Activated CD4-positive, alpha-beta memory T cell treated with anti-CD3 and anti-CD28 coated beads for 36 hours (primary cell): ENCODE measurements at places on chromosomes 13 and 19.

- no peak overlapping the region for H3K27ac ChIP-seq
- H3K4me3 ChIP-seq: no peak overlapping the region
- H3K27me3 ChIP-seq: no peaks in the 10 kb centered on the region
- no peaks in the 10 kb centered on the region for H3K4me1 ChIP-seq
- no peak for DNase-seq
These were observed 322.1 kb downstream of the ENOX1 start for GRCh38 chr13:43464578-43465264.

- H3K4me3 ChIP-seq: peak within 1 kb of the TSS; percentile 94
- peaks cover 43% of the 10 kb centered on the region for H3K4me1 ChIP-seq
- peaks cover 13% of the 10 kb centered on the region for H3K36me3 ChIP-seq
- peak within 1 kb of the TSS; percentile 81 for H3K27ac ChIP-seq
- H3K27me3 ChIP-seq: no peaks in the 10 kb centered on the region
These were observed at the start of gene PBX4 for GRCh38 chr19:19618219-19619051. PBX4 (minus strand) TSS chr19:19618687; CDS start chr19:19618629, 58 bp downstream.

GRCh38 chr13:85108356-85108755, 690.9 kb downstream of the SLITRK6 start:
- H3K4me3 ChIP-seq: no peak overlapping the region
- DNase-seq: no peak
- no peak overlapping the region for H3K27ac ChIP-seq
- H3K4me1 ChIP-seq: no peaks in the 10 kb centered on the region

- H3K4me3 ChIP-seq: no peak overlapping the region
- H3K4me1 ChIP-seq: peaks cover 21% of the 10 kb centered on the region
- no peak overlapping the region for H3K27ac ChIP-seq
These were observed 15.7 kb upstream of the TCF3 start for GRCh38 chr19:1668048-1668485.

- no peak overlapping the region for H3K4me3 ChIP-seq
- H3K4me1 ChIP-seq: no peaks in the 10 kb centered on the region
- H3K27ac ChIP-seq: no peak overlapping the region
- DNase-seq: no peak
These were observed 154.7 kb downstream of the URI1 start for GRCh38 chr19:30096596-30097370.

GRCh38 chr19:287381-287871, 3.8 kb downstream of the PLPP2 start:
- H3K27ac ChIP-seq: no peak overlapping the region
- H3K36me3 ChIP-seq: no peaks in the 10 kb centered on the region
- peaks cover 29% of the 10 kb centered on the region for H3K27me3 ChIP-seq
- H3K4me3 ChIP-seq: no peak overlapping the region
- DNase-seq: no peak

- no peak overlapping the region for H3K4me3 ChIP-seq
- H3K36me3 ChIP-seq: no peaks in the 10 kb centered on the region
- DNase-seq: no peak
- no peaks in the 10 kb centered on the region for H3K4me1 ChIP-seq
These were observed 9.6 kb upstream of the FGF9 start for GRCh38 chr13:21661097-21661909.

DNA sequence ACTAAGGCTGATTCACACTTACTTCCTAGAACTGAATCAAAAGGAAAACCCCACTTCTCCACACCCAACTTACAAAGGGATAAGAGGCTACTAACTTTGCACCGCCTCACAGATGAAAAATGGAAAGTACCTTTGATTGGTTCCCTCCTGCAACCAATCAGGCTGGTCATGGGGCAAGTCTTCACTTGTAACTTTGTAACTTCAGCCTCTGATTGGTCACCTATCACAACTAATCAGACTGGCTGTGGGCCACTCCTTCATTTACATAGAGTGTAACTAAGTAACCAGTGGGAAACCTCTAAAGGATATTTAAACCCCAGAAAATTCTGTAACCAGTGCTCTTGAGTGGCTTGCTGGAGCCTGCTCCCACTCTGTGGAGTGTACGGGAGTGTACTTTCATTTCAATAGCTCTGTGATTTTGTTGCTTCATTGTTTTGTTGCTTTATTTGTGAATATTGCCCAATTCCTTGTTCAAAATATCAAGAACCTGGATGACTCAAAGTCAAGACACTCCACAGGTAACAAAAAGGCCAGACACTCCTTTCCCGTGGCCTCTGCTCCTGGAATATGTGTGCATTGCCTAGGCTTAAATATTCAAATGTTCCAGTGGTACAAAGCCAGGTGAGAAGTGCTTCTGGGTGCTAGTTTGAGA, 50.5 kb downstream of the RFC3 start:
- no peaks in the 10 kb centered on the region for H3K4me1 ChIP-seq
- no peak overlapping the region for H3K4me3 ChIP-seq
- no peaks in the 10 kb centered on the region for H3K27me3 ChIP-seq

GRCh38 chr19:49333811-49334288, 1.4 kb upstream of the CD37 start:
- H3K27me3 ChIP-seq: no peaks in the 10 kb centered on the region
- DNase-seq: peak; percentile 84
- H3K27ac ChIP-seq: peak overlapping the region; percentile 99

DNA sequence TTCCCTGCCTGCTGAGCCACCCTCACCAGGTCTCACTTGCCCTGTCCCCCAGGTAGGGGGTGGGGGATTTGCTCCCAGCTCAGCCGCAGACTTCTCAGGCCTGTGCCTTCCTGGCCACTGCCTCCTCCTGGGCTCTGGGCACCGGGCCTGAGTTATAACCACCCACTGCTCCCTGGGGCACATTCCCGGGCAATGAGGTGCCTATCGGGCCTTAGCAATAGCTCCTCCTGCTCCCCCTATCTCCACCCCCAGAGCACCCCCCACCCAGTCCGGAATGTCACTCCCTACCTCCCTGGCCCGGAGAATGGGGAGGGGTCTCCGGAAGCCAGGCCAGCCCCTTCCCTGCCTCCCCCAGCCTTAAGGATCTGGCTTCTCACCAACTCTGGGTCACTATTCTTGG, at the start of gene KLK5:
Gene KLK5 (minus strand): TSS at position 129 of the 400 bp plus-strand sequence. CDS start 381 bp downstream, outside the sequence.
- H3K4me3 ChIP-seq: no peak within 1 kb of the TSS
- no peak for DNase-seq
- no peaks in the 10 kb centered on the region for H3K4me1 ChIP-seq

DNA sequence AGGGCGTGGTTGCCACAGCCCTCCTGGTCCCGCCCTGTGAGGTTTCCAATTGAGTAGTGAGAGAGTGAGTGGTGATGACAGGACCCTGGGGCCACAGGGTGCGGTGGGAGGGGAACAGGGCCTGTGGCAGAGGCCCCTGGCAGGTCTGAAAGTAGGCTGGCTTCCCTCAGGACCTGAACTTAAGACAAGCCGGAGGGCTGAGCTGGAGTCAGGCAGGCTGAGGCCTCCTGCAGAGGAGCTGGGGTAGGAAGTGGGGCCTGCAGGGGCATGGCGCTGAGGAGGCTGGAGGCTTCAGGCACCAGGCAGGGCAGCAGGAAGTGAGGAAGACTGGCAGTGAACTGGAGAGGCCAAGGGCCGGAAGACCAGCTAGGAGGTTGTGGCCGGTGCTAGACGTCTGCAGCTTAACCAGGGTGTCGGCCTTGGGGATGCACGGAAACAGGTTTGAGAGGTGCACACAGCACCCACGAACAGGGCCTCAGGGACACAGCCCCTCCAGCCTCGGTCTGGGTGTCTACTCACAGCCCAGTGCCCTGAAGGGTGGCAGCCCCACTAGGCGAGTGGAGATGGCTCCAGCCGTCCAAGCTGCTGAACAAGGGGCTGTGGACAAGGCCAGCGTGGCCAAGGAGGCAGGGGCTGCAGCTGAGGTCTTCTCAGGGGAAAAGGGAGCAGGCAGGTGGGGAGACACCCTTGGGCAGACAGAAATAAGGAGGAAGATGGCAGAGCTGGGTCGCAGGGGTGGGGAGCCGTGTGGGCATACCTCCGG, 17.8 kb downstream of the POP4 start:
- peak overlapping the region; percentile 82 for H3K27ac ChIP-seq
- H3K36me3 ChIP-seq: no peaks in the 10 kb centered on the region
- no peaks in the 10 kb centered on the region for H3K27me3 ChIP-seq
- peak; percentile 84 for DNase-seq
- H3K4me3 ChIP-seq: peak overlapping the region; percentile 79

DNA sequence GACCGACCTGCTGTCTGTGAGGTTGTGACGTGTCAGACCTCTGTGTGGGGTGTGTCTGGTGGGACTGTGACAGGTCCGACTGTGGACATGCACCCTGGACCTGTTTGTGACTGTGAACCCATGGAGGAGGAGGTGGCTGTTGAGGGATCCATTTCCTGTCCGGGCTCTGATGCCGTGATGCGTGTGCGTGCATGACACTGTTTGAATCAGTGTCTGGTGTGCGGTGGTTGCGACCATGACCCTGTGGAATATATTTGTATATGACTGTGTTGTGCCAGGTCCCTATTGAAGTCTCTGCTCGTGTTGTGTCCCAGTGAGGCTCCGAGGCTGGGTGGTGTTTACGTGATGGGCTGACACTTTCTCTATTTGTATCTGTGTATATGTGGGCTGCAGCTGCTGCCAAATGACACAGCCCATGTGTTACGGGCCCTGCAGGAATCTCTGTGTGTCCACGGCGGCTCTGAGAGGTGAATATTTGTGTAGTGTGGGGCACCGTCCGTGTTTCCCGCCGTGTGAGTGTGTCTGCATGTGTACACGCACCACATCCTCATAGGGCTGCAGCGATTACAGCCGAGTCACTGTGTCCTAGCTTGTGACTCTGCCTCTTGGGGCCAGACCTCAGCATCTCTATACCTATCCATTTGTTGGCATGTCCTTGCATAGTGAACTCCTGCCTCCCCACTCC, 18.3 kb downstream of the CCDC97 start:
- peak overlapping the region; percentile 96 for H3K27ac ChIP-seq
- peak overlapping the region; percentile 80 for H3K4me3 ChIP-seq
- peaks cover 58% of the 10 kb centered on the region for H3K4me1 ChIP-seq

- no peaks in the 10 kb centered on the region for H3K27me3 ChIP-seq
- H3K4me3 ChIP-seq: no peak overlapping the region
- DNase-seq: no peak
- no peak overlapping the region for H3K27ac ChIP-seq
- H3K36me3 ChIP-seq: peaks cover 12% of the 10 kb centered on the region
These were observed 173.1 kb downstream of the ABCC4 start for GRCh38 chr13:95128045-95128643.

- no peak overlapping the region for H3K4me3 ChIP-seq
- no peak for DNase-seq
- peaks cover 5% of the 10 kb centered on the region for H3K36me3 ChIP-seq
- H3K27me3 ChIP-seq: no peaks in the 10 kb centered on the region
These were observed 25.9 kb downstream of the ZNF791 start for GRCh38 chr19:12636631-12637030.

GRCh38 chr13:32079587-32079986, 48.0 kb downstream of the FRY start:
- H3K36me3 ChIP-seq: peaks cover 2% of the 10 kb centered on the region
- H3K4me1 ChIP-seq: no peaks in the 10 kb centered on the region
- no peak for DNase-seq
- no peak overlapping the region for H3K27ac ChIP-seq

DNA sequence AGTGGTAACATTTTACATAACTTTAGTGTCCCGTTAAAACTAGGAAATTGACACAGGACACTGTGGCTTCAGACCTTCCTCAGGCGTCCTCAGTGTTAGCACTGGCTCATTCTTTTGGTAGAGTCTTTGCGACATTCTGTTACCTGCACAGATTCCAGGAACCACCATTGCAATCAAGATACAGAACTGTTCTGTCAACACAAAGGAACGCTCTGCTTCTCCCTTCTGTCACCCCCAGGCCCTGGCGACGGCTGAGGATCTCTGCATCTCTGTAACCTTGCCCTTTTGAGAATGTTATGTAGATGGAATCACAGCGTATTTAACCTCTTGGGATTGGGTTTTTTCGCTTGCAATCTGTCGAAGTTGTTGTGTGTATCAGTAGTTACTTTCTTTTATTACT, 22.6 kb downstream of the KDM4B start:
- peaks cover 11% of the 10 kb centered on the region for H3K4me1 ChIP-seq
- no peak overlapping the region for H3K4me3 ChIP-seq
- no peak for DNase-seq
- H3K36me3 ChIP-seq: peaks cover 12% of the 10 kb centered on the region
- H3K27ac ChIP-seq: no peak overlapping the region
- no peaks in the 10 kb centered on the region for H3K27me3 ChIP-seq

DNA sequence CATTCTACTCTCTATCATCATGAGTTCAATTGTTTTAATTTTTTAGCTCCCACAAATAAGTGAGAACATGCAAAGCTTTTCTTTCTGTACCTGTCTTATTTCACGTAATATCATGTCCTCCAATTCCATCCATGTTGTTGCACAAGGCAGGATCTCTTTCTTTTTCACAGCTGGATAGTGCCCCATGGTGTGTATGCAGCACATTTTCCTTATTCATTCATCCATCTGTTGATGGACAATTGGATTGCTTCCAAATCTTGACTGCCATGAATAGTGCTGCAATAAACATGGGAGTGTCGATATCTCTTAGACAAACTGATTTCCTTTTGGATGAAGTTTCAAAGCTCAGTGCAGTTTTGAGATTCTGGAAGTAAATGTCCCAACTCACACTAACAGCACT, 326.9 kb downstream of the FGF9 start:
- no peak for DNase-seq
- H3K27ac ChIP-seq: no peak overlapping the region
- no peak overlapping the region for H3K4me3 ChIP-seq
- no peaks in the 10 kb centered on the region for H3K36me3 ChIP-seq

- H3K36me3 ChIP-seq: peaks cover 6% of the 10 kb centered on the region
- peaks cover 49% of the 10 kb centered on the region for H3K4me1 ChIP-seq
- H3K4me3 ChIP-seq: peak overlapping the region; percentile 75
These were observed 30.0 kb downstream of the VAV1 start for GRCh38 chr19:6802336-6803035.

DNA sequence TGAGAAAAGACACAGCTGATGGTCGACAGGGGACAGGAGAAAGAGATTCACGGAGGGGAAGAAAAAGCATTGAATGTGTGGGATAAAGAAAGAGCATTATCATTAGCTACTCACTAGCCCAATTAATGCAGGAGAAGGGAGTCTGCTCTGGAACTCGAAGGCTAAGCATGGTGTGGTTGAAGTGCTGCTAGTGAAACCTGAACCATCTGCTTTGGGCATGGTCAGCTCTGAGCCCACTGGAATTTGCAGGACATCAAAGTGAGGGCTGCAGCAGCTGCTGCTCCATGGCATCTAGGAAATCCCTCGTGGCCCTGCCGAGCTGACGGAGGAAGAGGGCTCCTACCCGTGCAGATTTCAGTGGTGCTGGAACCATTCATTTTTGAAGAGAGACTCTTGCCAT, 320.3 kb downstream of the ATP8A2 start:
- H3K4me1 ChIP-seq: no peaks in the 10 kb centered on the region
- H3K27me3 ChIP-seq: peaks cover 6% of the 10 kb centered on the region
- no peak overlapping the region for H3K4me3 ChIP-seq
- DNase-seq: no peak
- H3K27ac ChIP-seq: no peak overlapping the region
- no peaks in the 10 kb centered on the region for H3K36me3 ChIP-seq

GRCh38 chr13:64871742-64872141, 2358.4 kb downstream of the PCDH9 start:
- no peak overlapping the region for H3K27ac ChIP-seq
- no peaks in the 10 kb centered on the region for H3K36me3 ChIP-seq
- no peak overlapping the region for H3K4me3 ChIP-seq
- no peak for DNase-seq
- no peaks in the 10 kb centered on the region for H3K27me3 ChIP-seq
- H3K4me1 ChIP-seq: no peaks in the 10 kb centered on the region

GRCh38 chr19:50003810-50004419, 21.3 kb downstream of the VRK3 start:
- peak; percentile 62 for DNase-seq
- peak overlapping the region; percentile 45 for H3K27ac ChIP-seq
- H3K4me1 ChIP-seq: peaks cover 25% of the 10 kb centered on the region
- no peaks in the 10 kb centered on the region for H3K27me3 ChIP-seq
- H3K4me3 ChIP-seq: peak overlapping the region; percentile 7
- H3K36me3 ChIP-seq: peaks cover 45% of the 10 kb centered on the region

GRCh38 chr13:69910800-69911199, 196.8 kb upstream of the ATXN8OS start:
- H3K27me3 ChIP-seq: no peaks in the 10 kb centered on the region
- no peaks in the 10 kb centered on the region for H3K36me3 ChIP-seq
- no peaks in the 10 kb centered on the region for H3K4me1 ChIP-seq
- H3K27ac ChIP-seq: no peak overlapping the region
